BJ (cell line): ENCODE measurements at places on chromosomes 5 and 9. TPM values are rescaled to one million over a fixed set of nuclear protein-coding genes. Genes with fewer than 3 reads are reported as not detected.

OR1Q1 gene
- 1.0 and 1.1 TPM in 2 replicates for polyA plus RNA-seq

MEGF10 gene
- not detected in 2 replicates for polyA plus RNA-seq

LHFPL2 gene
- 4.4 and 5.6 TPM in 2 replicates for polyA plus RNA-seq

DNA sequence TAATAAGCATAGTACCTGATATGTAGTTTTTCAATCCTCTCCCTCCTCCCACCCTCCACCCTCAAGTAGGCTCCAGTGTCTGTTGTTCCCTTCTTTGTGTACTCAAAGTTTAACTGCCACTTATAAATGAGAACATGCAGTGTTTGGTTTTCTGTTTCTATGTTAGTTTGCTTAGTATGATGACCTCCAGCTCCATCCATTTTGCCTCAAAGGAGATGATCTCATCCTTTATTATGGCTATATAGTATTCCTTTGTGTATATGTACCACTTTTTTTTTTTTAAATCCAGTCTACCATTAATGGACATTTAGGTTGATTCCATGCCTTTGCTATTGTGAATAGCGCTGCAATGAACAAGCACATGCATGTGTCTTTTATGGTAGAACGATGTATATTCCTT lies 20.5 kb downstream of the POLK start:
- no peak for DNase-seq

DNA sequence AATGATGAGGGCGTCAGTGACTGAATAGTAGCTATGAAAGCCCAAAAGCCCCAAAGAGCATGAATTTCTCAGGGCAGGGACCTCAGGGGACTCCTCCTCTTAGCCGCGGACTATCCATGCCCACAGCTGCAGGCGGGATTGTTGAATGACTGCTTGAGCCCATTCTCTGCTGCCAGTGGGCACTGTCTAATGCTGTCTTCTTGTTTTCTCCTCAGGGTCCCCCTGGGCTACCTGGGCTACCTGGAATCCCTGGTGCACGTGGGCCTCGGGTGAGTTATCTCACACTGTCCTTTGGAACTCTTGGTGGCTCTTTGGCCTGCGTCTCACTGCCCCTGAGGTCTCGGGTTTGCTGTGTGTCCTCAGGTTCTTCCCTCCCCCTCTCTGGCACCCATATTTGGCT lies 22.7 kb downstream of the COL27A1 start:
- no peak for DNase-seq

DNA sequence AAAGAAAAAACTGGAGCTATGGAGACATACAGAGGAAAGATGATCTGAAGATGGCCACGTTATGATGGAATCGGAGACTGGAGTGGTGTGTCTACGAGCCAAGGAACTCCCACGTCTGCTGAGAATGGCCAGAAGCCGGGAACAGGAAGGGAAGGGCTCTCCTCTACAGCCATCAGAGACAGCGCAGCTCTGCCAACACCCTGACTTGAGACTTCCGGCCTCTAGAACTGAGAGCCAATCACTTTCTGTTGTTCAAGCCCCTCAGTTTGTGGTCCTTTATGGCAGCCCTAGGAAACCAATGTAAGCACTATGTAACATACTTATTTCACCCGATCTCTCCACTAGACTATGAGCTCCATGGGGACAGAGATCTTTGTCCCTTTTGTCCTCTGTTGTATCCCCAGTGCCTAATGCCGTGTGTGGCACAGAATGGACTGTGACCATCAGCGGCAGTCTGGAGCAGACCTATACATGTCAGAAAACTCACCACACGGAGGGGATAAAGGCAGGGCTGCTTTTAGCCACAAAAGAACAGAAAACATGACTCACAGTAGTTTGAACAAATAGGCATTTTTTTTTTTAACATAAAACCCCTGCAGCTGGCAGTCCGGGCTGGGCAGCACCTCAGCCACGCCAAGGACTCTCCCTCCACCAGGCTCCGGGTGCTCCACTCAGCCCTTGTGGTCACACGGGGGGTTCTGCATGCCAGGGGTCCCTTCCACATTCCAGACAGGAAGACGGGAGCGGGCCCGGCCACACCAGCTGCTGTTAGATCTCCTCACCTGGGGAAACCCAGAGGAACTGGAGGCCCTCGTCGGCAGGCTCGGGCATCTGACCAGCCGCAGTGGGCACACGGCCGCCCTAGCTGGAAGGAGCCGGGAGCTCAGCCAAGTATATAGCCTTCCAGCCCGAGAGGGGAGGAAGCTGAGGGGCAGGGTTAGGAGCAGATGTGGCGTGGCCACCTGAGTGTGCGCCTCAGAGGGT lies 16.1 kb upstream of the MXD3 start:
- DNase-seq, result no peak
